ENCODE measurements at places on chromosomes 1 and 21.

- no peak for DNase-seq
Measured at GRCh38 chr1:115828101-115829022, 12.6 kb downstream of the NHLH2 start.

DNA sequence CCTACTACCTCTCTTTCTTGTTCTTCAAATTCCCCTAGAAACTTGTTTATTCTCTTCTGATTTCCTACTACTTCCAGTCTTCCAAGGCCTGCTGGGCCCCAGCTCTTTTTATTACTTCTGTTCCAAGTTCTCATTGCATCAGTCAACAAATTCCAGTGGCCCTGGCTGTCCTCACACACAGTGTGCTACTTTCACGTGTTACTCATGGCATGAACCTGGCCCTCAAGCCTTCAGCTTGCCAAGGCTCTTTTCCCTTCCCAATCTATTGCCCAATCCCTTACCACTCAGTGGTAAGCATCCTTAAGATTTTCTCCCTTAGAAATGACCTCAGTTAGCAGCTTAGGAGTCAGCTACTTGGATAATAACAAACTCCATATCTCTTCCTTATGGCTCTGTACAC lies 613.5 kb downstream of the LMO4 start:
- DNase-seq = no peak

- no peak for DNase-seq
Measured at GRCh38 chr1:235450886-235451483, 53.3 kb downstream of the B3GALNT2 start.

DNA sequence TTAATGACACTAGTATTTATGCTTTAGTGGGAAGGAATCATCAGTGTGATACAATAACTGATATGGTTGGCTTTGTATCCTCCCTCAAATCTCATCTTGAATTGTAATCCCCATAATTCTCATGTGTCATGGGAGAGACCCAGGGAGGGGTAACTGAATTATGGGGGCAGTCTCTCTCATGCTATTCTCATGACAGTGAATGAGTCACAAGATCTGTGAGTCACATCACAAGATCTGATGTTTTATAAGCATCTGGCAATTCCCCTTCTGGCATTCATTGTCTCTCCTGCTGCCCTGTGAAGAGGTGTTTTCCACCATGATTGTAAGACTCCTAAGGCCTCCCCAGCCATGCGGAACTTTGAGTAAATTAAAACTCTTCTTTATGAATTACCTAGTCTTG lies 1760.3 kb downstream of the NCAM2 start:
- no peak for DNase-seq

DNA sequence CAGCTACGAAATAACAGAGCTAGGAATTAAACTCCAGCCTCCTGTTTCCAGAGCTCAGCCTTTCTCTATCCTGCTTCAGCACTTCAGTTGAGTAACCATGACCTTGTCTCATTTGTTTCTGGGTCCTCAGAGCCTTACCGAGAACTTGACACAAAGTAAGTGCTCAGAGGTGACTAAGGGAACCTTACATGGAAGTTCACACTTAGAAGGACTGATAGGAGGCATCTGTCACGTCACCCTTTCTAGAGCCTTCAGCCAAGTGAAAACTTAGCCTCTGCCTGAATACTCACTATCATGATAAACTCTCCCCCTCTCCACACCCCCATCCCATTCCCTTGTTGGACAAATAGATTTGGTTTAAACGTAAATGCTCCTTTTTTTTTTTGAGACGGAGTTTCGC lies 9.8 kb upstream of the LUZP1 start:
- no peak for DNase-seq

- DNase-seq = no peak
Measured at GRCh38 chr1:240602189-240602588, 9.8 kb downstream of the GREM2 start.

GRCh38 chr1:48222501-48223242 lies at the start of gene SLC5A9:
SLC5A9 (plus strand) TSS chr1:48222716; CDS start chr1:48222737, 21 bp downstream.
- no peak for DNase-seq

- no peak for DNase-seq
Measured at GRCh38 chr21:25722631-25723030, 12.1 kb downstream of the ATP5PF start.

- DNase-seq = no peak
Measured at GRCh38 chr1:198449261-198449660, 91.2 kb downstream of the ATP6V1G3 start.

GRCh38 chr1:204828352-204828850 lies 42.3 kb upstream of the NFASC start:
- DNase-seq = peak; percentile 88

DNA sequence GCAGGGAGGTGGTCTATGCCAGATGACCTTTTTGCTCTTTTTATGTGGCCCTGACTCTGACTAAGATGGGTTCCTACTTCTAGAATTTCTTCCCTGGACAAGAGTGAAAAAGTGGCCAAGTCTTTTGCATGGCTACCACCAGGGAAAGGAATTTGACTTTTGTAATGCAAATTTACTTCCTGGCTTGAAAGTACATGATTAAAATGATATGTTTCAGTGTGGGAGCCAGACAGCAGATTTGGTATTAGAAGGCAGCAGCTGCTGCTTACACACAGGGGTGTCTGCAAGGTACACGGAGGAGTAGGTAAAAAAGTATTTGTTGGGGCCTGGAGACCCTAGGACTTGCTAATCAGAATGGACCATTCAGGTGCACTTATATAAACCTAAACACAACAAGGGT lies 78.4 kb downstream of the KCND3 start:
- no peak for DNase-seq
